ENCODE measurements at places on chromosomes 4 and X.

- no peak for DNase-seq
Observed at GRCh38 chrX:28585767-28586166, 1.5 kb upstream of the IL1RAPL1 start.

- no peak for DNase-seq
Observed at GRCh38 chr4:99763635-99764101, 53.0 kb upstream of the DAPP1 start.

GRCh38 chr4:146222313-146222712 lies 8.0 kb downstream of the REELD1 start:
- DNase-seq: no peak

DNA sequence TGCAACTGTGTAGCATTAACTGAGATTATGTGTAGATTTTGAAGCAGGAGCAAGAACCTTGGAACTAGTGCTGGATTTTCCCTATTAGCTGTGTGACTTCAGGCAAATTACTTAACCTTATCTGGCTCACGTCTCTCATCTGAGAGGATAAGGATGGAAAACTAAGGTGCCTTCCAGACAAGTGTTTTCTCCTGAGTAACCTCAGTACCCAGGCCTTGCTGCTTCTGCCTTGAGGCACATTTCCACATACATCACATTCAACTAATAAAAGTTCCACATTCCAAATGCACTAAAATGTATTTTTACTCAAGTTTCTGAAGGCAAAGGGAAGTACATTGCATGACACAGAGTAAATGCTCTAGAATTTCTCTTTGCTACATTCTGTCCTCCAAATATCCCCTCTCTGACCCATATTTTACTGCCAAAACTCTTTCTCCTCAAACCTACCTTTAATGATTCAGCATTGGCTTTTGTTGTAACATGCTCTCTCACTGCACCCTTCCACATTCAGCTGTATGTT lies 195.4 kb upstream of the ADGRL3 start:
- DNase-seq: no peak

- no peak for DNase-seq
Observed at GRCh38 chr4:97432551-97432950, 710.7 kb downstream of the STPG2 start.

- no peak for DNase-seq
Observed at GRCh38 chrX:149040873-149041535, 464.1 kb downstream of the IDS start.

- no peak for DNase-seq
Observed at GRCh38 chr4:189087971-189088370, 852.7 kb upstream of the FRG1 start.

DNA sequence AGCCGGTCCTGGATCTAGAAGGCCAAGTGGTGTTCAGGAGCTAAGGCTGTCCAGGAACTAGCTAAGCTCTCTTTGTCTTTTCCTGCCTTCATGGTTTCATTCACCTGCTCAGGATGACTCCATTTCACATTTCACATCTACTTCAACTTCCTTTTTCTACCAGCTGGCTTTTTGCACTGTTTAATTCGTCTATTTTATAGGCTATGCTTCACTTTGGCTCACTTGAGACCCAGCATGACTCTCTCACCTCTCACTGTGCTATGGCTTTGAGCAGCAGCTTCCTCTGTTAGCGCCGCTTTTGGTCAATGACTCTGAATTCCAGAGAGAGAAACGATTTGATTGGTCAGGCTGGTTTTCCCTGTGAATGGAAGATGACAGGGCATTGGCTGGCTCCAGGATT lies 213.5 kb upstream of the CLNK start:
- no peak for DNase-seq

GRCh38 chr4:41360214-41360920 lies 103.6 kb downstream of the UCHL1 start:
- no peak for DNase-seq

- no peak for DNase-seq
Observed at GRCh38 chr4:110854021-110854678, 231.3 kb upstream of the PITX2 start.

GRCh38 chr4:129323658-129324057 lies 227.7 kb downstream of the C4orf33 start:
- no peak for DNase-seq

DNA sequence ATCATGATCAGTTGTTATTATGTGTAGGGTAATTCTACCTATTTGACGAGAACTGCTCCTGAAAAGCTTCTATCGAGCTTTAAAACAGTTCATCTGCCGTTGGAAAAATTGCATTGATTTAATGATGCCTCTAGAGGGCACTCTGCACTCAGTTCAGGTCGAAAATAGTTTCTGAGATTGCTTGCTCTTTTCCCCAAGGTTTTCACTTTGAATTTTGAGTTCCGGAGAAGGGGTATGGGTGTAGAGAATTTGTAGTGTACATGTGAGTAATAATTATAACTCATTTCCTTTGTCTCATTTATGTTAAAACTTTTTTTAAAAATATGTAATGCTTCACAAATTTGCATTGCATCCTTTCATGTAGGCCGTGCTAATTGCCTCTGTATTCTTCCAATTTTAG lies 28.4 kb upstream of the TNIP3 start:
- peak; percentile 69 for DNase-seq

Measured in CD4-positive, alpha-beta T cell treated with Interleukin-17A for 1 hour (primary cell).